ENCODE measurements at places on chromosomes 11 and 22.

DNA sequence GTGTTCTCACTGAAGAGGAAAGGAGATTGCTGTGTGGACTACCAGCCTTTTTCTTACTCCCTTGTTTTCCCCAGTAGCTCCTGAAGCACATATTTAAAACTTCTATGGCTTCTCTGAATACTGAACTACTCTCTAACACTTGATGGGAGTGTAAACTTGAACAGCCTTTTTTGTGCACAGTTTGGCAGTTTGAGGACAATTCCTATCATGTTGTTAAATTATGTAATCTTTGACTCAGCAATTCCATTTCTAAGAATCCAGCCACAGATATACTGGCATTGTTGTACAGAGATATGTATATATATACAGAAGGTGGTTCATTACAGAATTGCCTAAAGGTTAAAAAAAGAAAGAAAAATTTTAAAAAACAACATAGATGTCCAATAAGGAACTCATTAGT is 47.1 kb upstream of the EED start:
- no peak for DNase-seq

DNA sequence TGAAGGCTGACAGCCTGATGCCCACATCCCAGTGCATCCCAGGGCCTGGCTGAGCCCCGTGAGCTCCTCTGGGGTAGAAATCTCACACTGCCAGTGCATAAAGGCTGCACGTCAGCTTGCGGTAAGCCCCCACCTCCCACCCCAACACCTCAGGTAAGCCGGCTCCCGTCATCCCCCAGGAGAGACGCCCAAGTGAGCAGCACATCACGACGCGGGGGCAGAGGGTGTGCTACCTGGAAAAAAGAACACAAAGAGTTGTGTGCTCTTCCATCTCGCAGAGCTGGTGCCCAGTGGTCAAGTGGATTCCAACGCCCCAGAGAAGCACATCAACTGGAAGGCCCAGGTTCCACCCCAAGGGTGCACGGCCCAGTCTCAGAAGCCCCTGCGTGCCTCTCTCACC is 50.0 kb downstream of the IGSF9B start:
- DNase-seq = no peak

- DNase-seq = no peak
These were observed 158.9 kb downstream of the NCAM1 start for GRCh38 chr11:113119966-113120736.

DNA sequence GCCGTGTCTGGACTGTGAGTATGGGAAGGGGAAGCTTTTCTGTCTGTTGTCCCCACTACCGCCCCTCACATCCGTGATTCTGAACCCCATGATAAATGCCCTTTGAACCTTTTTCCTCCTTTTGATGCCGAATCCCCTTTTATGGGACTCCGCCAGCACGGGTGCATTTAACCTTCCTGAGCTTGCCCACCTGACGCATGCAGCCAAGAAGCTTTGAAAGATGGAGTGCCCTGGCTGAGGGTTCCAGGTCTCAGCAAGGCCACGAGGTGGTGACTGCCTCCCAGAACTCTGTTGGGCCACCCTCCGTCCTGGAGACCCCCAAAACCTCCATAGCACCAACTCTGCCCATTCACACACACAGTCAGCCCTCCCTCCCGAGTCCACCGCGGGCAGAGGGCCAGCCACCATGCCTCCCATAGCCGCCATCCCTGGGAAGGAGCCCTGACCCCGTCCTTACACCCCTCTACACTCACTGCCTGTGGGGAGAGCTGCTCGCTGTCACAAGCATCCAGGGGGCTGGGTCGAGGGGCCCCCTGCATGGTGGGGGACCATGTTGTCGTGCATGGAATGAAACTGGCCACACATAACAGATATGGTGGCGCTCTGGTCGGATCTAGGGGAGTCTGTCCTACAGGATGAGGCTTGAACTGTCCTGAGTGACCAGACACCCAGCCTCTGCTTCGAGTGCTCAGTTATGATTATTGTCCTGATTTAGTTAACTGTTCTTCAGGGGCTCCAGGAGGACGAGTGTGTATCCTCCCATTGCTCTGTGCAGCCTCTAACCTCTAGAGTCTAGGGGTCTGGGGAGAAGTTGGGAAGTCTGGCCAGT is 822 bp upstream of the COMT start:
- no peak for DNase-seq

- DNase-seq = no peak
These were observed 6.1 kb downstream of the TMEM86A start for GRCh38 chr11:18704698-18705097.

DNA sequence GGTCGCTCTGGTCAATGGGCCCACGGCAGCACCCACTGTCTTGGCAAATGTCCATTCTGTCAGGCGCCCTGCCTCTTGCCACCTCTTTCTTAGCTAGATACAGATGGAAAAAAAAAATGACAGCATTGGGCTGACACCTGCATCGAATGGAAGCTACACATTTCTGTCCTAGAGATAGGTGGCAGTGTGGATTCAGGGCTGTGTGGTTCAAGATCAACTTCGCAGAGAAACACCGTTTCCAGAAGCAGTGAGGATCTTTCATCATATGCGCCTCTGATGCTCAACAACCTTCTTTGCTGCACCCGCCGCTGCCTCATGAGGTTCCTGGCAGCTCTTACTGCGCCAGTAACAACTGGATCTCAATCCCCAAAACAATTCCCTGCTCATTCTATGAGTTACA is 236.3 kb downstream of the KIRREL3 start:
- DNase-seq = no peak

- DNase-seq = no peak
These were observed 92.6 kb downstream of the ENTHD1 start for GRCh38 chr22:39800790-39801520.

GRCh38 chr11:2347308-2347830 is 29.7 kb upstream of the CD81 start:
- DNase-seq = no peak

- no peak for DNase-seq
These were observed 18.1 kb downstream of the MRGPRD start for GRCh38 chr11:68962527-68963250.

GRCh38 chr11:66958956-66959274 is 732 bp upstream of the PC start:
- no peak for DNase-seq

DNA sequence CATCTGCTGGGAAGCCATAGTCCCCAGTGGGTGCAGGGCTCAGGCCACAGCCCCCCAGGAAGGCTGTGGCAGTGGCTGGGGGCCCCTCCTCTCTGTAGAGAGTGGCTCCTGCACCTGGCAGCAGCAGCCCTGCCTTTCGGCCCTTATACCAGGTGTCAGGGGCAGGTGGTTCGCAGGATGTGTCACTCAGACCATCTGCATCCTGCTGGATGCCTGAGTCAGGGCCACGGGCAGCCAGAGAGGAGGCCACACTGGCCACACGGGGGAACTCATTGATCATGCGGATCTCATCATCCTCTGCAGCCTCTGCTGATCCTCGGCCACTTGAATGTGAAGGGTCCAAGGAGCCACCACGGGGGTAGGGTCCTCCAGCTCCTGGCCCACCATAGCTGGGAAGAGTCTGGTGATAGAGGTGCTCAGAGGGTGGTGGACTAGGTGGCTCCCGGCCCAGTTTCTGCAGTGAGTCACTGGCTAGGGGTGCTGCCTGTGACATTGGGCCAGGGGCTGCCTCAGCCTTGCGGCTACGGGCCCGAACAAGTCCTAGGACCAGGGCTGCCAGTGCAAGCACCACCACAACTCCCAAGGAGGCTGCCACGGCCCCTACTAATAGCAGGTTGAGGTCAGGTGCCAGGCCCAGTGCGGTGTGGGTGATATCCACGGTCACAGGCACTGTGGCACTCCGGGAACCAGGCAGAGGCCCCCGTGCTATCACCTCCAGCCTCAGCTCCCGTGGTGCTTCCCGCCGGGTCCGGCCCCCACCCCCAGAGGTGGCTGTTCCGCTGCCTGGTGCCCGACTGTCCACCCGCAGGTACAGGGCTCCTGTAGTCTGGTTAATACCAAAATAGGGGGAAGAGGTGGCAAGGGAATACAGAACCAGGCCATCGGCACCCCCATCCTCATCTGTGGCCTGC is 3.3 kb upstream of the TPP1 start:
- DNase-seq = no peak

DNA sequence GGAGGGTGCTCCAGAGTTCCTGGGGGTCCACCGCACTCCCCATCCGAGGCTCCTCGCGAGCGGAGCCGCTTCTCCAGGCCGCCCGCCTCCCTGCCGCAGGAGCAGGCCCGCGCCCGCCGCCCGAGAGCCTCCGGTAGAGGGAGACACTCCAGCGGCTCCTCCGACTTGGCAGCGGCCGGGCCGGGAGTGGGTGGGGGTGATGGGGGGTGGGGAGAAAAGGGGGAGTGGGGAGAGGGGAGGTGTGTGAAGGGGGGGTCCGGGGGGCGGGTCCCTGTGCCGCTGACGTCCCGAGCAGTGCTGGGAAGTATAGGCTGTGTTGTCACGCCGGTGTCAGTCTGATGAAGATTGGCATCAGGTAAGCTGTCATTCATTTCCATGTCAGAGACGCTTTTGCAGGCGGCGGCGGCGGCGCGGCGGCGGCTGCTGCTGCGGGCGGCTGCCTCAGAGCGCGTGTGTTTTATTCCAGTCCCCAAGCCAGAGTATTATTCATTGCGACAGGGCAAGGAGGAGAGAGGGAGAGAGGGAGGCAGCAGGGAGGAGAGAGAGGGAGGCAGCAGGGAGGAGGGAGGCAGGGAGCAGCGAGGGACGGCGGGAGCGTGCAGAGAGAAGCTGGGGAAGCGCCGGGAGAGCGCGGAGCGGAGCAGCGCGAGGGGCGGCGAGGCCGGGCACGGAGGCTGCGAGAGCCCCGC is at the start of gene PKNOX2:
TSS of gene PKNOX2 (plus strand) at position 330 of the 689 bp plus-strand sequence. CDS start 186,555 bp downstream, outside the sequence.
- DNase-seq = peak; percentile 9

GRCh38 chr11:112113539-112114457 is 27.1 kb downstream of the SDHD start:
- no peak for DNase-seq

GRCh38 chr22:25492841-25493734 is 71.4 kb upstream of the GRK3 start:
- DNase-seq = no peak

GRCh38 chr22:22349455-22349836 is 104.9 kb downstream of the VPREB1 start:
- DNase-seq = no peak

DNA sequence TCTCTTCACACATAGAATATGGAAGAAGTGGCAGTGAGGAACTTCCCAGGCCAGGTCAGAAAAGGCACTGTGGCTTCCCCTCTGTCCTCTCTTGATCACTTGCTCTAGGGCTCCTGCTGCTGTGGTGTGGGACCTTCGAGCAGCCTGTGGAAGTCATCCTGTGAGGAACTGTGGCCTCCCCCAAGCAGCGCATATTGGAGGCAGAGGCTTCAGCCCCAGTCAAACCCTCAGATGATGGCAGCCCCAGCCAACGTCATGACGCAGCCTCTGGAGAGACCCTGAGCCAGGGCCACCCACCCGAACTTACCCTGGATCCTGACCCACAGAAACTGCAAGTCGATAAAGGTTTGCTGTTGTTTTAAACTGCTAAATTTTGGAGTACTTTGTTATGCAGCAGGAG is 444.9 kb downstream of the TBC1D22A start:
- DNase-seq = no peak

DNA sequence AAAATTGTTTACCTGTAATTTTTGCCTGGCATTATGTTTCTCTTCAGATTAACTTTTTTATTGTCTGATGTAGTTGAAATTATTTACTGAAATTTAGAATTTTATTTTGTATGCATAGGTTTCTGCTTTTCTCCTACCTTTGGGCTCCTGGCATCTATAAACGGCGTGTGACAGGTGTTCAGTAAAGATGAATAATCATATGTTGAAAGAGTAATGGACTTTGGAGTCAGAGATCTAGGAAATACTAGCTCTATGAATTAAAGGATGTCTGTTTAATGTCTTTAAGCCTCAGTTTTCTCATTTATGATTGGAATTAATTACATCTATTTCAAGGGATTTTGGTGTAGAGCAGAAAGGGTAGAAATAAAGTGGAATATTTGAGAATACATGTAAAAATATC is 7.2 kb upstream of the ANGPTL5 start:
- no peak for DNase-seq

GRCh38 chr22:50209893-50210292 is 9.1 kb downstream of the SELENOO start:
- peak; percentile 38 for DNase-seq

DNA sequence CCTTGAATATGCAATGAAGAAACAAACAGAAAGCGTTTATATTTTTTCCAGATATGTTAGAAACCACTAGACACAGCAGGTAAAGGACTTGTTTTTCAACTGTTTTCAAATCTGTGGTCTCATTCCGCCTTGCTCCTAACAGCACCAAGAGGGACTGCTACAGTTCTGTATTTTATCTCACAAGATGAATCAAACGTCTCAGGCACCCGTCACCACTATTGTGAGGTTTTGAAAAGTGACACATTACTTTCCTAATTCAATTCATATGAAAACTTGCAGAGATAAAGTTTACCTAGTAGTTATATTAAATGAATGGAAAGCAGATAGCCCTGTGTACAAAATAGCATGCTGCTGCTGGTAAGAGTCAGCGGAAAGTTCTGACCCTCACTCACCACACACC is 386.3 kb downstream of the ETS1 start:
- DNase-seq = no peak

DNA sequence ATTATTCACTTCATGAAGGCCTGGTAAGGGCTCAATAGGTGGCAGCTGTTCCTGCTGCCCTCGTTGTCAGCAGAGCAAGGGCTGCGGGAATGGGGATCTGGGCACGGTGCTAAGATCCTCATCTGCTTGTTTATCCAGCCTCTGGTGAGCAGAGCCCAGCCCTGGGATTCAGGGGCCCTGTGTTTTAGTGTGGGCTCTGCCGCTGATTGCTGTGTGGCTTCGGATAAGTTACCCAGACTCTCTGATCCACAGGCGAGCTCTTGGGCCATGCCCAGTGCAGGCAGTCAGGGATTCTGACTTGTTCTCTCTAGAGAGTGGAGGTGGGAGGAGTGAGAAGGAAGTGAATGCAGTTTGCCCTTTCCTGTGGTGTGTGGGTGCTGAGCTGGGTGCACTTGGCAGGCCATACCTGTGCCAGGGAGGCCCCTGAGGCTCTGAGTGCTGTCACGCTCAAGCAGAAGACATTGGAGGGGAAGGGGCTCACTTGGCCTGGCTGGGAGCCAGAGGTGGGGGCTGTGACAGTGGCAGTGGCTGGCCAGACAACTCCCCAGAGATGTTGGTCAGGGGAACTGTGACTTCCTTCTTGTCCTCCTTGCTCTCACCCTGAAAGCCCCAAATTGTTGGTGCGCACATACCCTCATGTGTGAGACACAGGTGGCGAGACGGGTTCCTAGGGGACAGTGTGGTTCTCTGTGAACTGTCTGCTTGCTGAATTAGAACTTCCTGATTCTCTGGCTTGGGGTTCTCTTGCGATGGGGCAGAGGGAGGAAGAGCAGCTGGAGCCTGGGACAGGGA is 43.7 kb downstream of the CD82 start:
- no peak for DNase-seq

DNA sequence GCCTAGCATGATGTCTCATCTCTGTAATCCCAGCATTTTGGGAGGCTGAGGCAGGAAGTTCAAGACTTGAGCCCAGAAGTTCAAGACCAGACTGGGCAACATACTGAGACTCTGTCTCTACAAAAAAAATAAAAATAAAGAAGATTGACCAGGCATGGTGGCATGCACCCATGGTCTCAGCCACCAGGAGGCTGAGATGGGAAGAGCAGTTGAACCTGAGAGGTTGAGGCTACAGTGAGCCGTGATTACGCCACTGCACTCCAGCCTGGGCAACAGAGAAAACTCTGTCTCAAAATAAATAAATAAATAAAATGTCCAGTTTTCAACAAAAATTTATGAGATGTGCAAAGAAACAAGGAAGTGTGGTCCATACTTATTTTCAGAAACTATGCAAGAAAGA is 28.3 kb downstream of the EFCAB6 start:
- DNase-seq = no peak
